Astrocyte of the hippocampus (primary cell): ENCODE measurements at places on chromosomes 3 and 15.

- peak; percentile 82 for DNase-seq
These were observed 96.0 kb downstream of the LRRK1 start for GRCh38 chr15:101014921-101015841.

GRCh38 chr3:112856537-112856936 lies 9.9 kb upstream of the CD200R1L start:
- no peak for DNase-seq

DNA sequence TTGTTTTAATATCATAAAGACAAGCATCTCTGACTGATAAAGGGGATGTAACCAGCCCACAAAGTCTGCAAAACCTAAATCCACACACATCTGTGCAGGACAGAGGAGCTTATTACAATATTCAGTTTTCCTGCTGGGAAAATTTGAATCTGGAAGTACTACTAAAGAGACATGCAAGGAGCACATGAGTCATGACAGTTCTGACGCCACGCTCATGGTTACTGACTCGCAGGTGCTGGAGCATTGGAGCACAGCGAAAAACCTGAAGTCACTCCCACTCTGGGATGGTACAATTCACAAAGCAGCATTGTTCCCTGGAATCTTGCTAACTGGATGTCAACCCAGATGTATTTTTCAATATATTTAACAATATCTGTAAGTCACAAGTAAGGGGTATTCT lies 7.6 kb upstream of the ISL2 start:
- DNase-seq: no peak

DNA sequence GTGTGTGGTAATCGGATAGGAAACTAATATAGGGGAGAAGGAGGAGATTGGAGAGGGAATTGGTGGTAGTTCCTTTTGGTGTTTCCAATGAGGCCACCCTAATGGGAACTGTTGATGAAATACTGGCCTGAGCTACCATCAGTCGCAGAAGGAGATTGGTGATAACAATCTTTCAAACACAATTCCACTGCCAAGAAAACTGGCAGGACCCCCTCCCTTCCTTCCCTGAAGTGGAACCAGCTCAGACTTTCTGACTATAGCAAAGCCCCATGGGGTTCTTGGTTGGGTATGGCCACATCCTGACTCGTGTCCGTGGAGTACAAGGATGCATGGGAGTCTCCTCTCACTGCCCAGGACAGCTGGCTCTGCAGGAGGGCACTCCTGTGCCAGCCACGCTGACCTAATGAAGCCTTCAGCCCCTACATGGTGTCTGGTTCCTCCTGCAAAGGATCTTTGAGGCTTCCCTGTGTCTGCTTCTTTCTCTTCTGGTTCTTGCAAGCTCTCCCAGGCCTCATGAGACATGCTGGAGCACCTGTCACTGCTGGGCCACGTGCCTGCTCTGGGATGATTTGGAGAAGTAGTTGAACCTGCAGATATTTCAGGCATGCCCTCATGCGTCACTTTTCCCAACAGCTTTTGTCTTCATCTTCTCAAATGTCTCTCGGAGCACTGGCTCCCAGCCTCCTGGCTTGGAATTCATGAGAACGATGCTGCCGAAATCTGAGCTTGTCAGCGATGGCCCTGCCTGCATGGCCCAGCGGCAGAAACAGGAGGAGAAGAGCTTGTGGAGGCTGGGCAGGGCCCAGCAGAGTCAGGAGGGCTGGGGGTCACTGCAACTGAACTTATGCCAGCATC lies 90.0 kb upstream of the ADPGK start:
- no peak for DNase-seq

GRCh38 chr15:48617619-48618018 lies 27.9 kb downstream of the FBN1 start:
- DNase-seq: peak; percentile 86

- no peak for DNase-seq
These were observed 7.0 kb upstream of the C15orf40 start for GRCh38 chr15:83018436-83018835.

GRCh38 chr15:48170981-48171380 lies 7.1 kb downstream of the MYEF2 start:
- no peak for DNase-seq

DNA sequence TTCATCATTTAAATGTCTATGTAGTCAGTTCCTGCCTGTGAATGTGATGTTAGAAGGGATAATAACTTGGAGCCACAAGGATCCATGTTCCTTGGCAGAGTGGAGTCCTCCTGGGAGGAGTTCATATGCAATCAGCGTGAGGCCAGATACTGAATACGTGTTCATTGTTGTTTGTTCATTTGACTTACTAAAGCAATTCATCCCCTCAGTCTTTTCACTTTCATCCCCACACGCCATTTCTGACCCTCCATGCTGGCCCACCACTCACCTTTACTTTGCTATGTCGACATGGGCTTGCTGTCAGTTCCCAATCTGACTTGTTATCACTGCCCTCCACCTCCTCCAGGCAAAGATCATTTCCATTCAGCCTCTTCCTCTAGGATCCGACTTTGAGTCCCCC lies 91.8 kb downstream of the SSR3 start:
- DNase-seq: no peak

GRCh38 chr3:105096071-105096470 lies 270.6 kb upstream of the ALCAM start:
- no peak for DNase-seq

DNA sequence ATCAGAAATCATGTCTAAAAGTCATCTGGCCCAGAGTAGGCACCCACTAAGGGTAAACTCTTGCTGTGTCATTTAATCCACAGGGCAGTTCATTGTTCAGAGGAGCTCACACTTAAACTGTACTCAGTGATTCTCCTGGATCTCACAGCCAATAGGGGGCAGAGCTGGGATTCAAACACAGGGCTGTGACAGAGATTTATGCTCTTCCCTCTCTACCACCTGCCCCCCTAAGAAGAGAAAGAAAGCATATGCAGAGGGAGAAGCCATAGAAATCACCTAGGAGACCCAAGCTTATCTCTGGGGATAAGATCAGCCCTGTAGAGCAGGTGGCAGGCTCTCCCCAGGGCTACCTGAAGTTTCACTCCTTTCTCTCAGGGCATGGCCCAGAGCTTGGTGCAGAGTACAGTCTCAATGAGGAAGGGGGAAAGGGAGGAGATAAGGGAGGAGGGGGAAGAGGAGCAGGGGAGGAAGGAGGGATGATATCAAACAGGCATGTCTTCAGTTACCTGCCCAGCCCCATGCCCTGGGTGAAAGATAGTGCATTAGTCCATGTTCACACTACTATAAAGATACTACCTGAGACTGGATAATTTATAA lies 51.8 kb upstream of the ADPGK start:
- DNase-seq: no peak

GRCh38 chr3:185362850-185363661 lies at the start of gene MAP3K13:
Gene MAP3K13 (plus strand): TSS chr3:185363136. CDS start chr3:185428582, 65,446 bp downstream.
- DNase-seq: peak; percentile 95

- DNase-seq: no peak
These were observed 101.4 kb downstream of the TNIK start for GRCh38 chr3:171358881-171359198.
